IMR-90 (cell line): ENCODE measurements at places on chromosomes 7 and 10. TPM values are rescaled to one million over a fixed set of nuclear protein-coding genes. Genes with fewer than 3 reads are reported as not detected.

The ADAM12 gene
- polyA plus RNA-seq, result 7.1 and 9.6 TPM in 2 replicates

The SMO gene
- 24.7 and 25.8 TPM in 2 replicates for polyA plus RNA-seq

GRCh38 chr10:72511459-72511858 is 114.4 kb downstream of the MICU1 start:
- no peak for DNase-seq

DNA sequence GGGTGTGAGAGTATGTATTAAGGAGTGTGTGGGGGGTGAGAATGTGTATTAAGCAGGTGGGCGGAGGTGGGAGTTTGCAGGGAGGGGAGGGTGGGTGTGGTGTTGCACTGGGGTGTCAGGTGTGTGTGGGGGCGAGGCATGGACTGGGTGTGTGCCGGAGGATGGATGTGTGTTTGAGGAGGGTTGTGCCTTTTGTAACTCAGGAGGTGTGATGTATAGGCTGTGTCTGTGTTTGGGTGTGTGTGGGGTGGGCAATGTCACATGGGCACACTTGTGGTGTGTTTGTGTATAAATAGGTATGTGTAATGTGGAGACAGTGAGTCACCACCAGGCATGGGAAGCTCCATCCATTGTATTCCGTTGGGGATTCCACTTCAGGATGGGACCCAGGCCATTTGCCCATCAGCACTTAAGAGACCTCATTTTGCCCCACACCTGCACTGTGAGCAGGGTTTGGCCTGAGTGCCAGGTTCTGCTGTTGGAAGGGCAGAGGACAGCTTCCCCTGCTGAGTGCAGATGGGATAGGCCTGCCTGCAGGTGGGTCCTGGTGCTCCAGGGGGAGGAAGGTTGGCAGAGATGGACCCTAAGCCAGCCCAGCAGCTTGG is 5.8 kb downstream of the UNC5B start:
- peak; percentile 74 for DNase-seq

DNA sequence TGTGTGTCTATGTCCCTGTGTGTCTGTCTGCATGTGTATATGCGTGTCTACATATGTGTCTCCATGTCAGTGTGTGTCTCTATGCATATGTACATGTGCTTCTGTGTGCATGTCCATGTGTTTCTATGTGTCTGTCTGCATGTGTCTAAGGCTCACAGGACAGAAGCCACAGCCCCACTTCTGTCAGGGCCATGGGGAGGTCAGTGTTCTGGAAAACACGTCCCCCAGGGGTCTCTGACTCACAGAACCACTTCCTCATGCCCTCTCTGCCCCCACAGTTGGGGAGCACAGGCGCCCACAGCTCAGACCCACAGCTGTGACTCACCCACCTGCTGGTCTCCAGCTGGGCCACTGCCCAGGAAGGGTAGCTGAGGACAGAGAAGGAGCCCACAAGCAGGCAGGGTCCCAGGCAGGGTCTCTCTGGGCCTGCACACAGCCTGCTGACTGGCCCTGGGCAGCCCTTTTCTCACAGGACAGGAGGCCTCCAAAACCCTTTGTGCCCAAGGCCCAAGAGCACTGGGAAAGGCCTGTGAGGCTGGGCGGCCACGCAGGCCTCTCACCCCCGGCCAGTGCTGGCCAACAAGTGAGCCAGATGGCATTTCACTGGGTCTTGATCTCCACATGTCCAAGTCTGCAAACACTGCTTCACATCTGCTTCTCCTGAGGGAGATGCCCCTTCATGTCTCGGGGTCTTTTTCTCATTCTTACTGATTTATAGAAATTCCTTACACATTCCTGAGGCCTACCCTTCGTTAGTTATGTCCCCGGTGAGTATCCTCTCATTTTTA is 102.9 kb upstream of the FAM20C start:
- peak; percentile 96 for DNase-seq

GRCh38 chr10:102505462-102506115 is 1.8 kb downstream of the SUFU start:
- no peak for DNase-seq

DNA sequence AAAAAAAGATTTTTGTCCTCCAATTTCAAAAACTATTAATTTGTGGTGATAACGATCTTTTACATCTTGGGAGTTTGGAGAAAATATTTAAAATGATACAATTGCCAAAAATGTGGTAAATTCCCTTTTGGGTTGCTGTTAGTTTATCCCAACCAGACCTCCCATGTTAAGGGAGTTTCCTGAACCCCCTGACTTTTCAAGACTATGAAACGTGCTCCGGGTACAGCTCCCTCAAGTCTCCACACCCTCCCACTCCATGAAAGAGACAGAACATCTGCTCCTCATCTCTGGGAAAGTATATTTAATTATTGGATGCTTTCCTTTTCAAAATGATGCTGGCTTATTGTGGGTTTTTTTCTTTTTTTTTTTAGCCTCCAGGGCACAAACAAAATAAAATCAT is 534.6 kb upstream of the NRP1 start:
- no peak for DNase-seq

DNA sequence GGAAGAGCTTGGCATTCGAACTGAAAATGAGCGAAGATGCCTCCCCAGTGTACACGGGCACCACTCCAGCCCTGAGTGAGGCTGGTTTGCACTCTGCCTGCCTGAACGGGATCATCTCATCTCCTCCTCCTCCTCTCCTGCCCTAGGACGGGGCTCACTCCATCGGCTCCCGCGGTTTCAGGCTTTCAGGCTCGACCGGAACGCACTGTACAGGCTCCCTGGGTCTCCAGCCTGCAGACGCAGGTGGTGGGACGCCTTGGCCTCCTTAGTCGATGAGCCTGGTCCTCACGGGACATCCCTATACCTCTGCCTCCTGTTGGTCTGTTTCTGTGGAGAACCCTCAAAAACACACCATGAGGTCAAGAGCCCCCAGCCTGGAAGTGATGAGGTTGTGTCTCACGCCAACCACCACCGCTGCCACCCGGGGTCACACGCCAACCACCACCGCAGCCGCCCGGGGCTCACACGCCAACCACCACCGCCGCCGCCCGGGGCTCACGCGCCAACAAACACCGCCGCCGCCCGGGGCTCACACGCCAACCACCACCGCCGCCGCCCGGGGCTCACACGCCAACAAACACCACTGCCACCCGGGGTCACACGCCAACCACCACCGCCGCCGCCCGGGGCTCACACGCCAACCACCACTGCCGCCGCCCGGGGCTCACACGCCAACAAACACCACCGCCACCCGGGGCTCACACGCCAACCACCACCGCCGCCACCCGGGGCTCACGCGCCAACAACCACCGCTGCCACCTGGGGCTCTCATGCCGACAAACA is 56.3 kb downstream of the FOXL3 start:
- DNase-seq, result no peak

DNA sequence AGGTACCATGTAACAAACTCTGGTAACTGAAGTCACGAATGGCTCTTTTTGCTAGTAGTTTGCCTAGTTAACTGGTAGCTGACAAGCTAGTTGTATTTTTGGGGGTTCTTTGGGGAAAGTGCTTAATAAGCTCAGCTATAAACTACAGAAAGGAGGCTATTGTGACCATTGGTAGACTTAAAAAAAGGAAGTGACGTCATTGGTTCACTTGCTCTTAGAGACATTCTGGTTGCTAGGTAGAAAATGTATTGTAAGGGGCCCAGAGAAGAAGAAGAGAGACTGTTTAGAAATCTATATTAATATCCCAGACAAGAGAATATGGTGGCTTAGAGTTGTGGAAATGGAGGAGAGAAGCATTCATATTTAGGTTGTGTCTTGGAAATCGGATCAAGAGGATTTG is 103.0 kb downstream of the NXPH1 start:
- no peak for DNase-seq

- DNase-seq, result peak; percentile 96
These were observed 43.4 kb downstream of the HIPK2 start for GRCh38 chr7:139734395-139734794.

DNA sequence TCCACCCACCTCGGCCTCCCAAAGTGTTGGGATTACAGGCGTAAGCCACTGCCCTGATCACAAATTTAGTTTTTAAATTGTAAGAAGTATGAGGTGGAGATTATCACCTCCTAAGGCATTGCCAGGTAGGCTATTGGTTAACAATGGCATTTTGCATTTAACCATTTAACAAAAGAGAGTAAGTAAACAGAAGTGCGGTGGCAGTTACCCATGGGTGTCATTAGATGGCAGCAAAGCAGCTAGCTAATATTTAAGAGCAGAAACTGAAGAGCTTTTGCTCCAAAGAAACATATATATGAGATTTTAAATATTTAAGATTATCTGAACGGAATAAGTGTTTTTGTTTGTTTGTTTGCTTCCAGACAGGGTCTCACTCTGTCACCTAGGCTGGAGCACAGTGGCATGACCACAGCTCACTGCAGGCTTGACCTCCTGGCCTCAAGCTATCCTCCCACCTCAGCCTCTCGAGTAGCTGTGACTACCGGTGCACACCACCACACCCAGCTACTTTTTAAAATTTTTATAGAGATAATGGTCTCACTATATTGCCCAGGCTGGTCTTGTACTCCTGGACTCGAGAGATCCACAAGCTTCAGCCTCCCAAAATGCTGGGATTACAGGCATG is 325.5 kb upstream of the C7orf33 start:
- DNase-seq, result peak; percentile 13

DNA sequence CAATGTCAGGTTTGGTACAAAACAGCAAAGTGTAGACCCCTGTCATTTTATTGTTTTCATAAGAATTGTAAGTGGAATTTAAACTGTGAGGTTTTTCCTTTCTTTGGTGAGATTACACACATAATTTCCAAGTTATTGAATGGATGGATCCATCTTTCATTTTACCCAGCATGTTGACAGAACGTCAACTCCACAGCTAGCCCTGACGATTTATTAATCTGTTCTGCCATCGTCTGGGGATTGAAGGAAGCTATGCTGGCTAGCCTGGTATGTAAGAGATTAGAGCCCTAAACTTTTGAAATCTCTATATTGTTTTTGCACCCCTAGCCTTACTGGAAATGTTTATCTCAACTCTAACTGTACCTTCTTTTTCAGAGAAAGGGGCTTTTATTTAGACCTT is 8.6 kb downstream of the WNT16 start:
- DNase-seq, result no peak

DNA sequence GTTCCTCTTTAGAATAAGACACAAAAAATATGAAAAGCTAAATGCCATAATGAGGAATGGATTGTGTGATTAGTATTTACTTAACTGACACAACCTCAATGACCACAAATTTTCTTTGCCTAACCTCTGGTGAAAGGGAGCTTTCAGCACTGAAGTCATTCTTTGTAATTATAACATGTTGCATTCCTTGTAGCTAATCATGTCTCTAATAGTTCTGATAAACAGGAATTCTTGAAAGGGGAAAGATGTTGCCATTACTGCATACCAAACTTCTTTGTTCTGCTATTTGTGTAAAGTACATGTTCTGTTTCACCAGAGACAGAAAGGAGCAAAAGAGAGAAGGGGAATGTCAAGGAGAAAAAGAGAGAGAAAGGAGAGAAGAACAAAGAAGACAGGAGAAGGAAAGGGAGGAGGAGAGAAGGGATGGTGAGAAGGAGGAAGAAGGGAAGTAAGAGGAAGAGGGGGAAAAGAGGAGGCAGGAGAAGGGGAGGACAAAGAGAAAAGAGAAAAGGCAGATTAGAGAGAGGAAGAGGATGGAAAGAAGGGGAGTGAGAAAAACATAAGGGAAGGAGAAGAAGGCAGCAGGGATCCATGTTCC is 120.9 kb downstream of the SEMA3D start:
- peak; percentile 8 for DNase-seq

DNA sequence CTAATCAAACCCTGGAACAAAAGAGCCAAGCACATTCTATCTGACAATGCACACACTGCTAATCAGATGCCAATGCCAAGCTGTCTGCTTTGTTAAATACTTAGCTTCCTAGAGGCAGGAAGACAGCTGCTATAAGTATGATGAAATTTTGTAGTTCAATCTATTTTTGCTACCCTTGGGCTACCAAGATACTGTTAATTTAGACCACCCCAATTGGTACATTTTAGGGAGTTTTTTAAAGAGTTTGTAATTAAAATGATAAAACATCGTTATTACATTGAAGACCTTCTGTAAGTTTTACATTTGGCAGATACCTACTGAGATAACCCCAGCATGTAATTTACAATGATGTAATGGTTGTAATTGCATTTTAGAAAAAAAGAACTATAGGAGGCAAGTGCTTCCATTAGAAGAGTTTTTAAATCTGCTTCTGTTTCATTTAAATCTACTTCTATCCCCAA is 268.5 kb downstream of the ADK start:
- no peak for DNase-seq

- DNase-seq, result peak; percentile 66
These were observed 199.6 kb upstream of the CELF2 start for GRCh38 chr10:10818082-10818481.

DNA sequence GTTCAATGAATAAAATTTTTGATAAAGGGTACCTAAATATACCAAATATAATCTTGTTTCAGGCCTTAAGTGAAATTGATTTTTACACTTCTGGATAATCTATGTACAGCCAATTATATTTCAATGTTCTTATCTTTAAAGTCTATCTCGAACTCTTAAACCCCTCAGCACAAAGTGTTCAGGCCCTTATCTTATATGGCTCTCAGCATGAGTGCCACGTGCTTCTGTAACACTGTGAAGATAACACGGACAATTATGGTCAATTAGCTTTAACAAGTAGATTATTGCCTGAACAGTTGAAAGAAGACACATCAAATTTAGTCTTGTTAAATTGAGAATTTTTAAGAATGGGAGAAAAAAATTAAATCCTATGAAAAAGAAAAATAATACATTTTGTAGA is 40.4 kb upstream of the DMTF1 start:
- DNase-seq, result no peak

GRCh38 chr10:129936923-129937300 is 27.2 kb downstream of the EBF3 start:
- no peak for DNase-seq

GRCh38 chr7:35848725-35849124 is 47.9 kb downstream of the SEPTIN7 start:
- no peak for DNase-seq

- peak; percentile 22 for DNase-seq
These were observed 384.0 kb upstream of the FZD8 start for GRCh38 chr10:36026081-36026480.

DNA sequence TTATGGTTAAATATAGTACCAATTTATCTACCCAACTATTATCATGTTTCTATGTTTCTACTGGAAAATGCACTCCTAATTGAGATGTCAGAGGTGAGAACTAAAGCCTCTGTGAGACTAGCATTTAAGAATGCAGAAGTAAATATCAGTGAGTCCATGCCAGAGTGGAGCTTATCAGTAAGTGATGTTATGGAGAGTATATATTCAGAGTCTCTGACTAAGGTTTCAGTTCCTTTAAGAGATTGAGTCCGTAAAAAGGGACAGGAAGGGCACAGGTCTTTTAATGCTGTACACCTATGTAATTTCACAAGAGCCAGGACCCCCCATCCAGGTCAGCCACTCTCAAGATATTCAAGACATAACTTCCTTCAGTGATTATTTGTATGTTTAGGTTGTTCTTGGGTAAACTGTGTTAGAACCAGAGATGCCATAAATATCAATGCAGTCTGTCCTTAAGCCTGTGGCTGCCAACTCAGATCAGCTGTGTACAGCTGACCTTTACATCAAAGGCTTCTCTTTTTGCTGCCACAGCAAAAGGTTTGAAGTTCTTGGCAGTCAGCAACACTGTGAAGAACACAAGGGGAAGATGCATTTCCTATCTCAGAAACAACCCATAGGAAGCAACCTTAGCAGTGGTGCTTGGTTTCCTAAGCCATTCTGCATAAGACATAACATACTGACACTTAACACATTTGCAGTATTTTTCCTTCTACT is 244.8 kb downstream of the BICC1 start:
- DNase-seq, result no peak
